NAMALWA (cell line): ENCODE measurements at places on chromosomes 11 and 22.

DNA sequence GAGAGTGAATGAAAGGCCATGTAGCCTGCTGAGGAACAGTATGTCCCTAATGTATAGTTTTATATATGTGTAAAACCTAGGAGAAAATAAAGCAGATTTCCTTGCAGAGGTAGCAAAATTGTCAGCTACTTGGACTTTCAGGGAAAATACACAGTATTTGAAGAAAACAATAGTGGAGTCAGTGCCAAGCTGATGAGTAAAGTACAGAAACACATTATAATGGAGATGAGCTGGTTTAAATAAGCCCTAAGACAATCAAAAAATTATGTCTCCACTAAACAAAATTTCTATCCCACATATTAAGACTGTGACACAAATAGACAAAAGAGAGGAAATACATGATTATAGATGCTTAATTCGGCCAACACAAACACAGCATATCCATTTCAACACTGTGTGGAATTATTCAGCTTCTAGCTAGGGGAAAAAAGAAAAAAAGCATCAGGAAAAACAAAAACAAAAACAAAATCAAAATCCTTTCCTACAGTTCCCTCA, 75.9 kb downstream of the MAML2 start:
- no peak for DNase-seq

DNA sequence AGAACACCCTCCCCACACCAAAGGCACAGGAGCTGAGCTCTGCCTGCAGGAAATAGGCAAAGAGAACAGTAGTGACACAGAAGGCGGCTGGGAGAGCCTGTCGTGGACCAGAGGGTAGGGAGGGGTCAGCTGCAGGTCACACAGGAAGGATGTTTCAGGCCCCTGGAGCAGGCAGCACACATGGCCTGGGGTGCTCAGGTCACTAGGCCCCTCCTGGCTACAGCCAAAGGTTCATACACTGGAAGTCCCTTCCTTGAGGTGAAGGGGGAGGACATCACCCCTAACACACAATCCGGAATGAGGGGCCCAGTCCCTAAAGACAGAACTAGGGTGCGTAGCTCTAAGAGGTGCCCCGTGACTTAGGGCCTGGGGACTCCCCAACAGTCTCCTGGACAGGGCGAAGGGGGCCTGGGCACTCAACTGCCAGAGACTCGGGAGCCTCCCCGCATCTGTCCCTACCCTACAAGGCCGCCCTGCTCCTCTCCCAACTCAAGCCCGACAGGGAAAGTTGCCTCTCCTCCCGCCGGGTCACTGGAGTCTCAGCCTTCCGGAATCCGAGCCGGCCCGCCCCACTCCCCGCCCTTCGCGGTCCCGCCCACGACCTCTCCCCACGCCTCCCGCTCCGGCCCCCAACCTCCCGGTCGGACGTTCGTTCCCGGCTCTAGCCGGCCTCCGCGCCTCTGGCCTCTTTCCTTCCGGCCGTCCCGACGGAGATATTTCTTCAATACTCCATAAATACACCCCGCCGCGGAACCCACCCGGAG, at the start of gene CYB5R2:
CYB5R2 (minus strand) TSS at position 541 of the 764 bp plus-strand sequence. CDS start 675 bp downstream, outside the sequence.
- DNase-seq: no peak

DNA sequence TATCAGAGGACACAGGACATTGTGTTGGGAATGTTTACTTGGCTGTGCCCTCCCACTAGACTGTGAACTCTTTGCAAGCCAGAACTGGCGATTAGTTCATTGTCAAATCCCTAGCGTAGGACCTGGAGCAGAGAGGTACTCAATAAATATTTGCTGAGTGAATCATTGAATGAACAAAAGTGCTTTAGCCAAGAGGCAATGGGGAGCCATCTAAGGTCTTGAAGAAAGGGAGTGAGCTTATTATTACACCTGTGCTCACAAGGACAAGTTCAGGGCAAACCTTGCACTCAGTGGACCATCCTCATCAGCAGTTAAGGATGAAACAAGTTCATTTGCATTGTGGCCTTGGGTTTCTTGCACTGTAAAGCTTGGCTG, 1.1 kb upstream of the RASSF10 start:
- DNase-seq: no peak

DNA sequence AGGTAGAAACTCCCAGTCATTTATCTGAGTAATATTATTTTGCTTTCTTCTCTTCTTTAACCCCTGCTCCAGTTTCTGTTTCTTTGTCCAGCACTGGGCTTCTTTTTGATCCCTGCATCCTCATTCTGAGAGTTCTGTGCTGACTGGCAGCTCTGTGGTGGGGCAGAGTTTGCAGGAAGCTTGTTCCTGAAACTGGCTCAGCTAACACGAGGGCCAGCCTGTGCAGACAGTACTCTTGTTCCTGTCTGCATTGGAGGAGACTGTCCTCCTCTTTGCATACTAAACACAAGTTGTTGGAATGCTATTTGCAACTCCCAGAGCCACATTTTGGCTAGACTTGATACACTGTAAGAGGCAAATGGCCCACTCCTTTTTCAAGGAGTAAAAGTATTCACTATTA, 93.1 kb upstream of the HORMAD2 start:
- no peak for DNase-seq

GRCh38 chr11:10572533-10572932, 4.1 kb upstream of the LYVE1 start:
- DNase-seq: no peak

DNA sequence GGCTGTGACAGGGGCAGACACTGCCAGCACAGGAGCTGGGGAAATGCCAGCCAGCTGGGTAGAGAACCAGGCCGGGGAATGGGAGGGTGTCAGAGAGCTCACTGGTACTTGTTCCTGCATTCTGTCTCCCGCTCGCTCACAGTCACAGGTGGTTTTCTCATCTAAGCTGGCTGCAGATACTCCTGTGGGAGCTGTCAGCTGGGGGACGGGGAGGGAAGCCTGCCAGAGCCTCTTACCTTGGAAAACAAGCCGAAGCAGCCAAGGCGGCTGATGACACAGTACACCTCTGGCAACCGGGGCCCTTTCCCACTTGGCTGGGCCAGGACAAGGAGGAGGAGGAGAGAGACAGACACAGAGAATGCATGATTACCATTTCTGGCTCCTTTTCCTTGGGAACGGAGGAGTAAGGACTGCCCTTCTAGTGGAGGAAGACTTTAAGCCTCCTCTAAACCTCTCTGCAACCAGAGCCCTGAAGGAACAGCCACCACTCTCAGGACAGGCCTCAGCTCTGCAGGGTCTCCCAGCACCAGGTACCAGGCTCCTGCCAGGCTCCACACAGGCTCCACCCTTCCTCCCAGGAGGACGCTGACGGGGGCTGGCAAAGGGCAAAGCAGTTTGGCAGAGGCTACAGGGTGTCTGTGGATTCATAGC, 25.1 kb downstream of the RPL27A start:
- no peak for DNase-seq

- DNase-seq: peak; percentile 93
Observed at GRCh38 chr11:47378010-47378835, at the start of gene SPI1. Gene SPI1 (minus strand): TSS chr11:47378547. CDS start chr11:47378353, 194 bp downstream.

DNA sequence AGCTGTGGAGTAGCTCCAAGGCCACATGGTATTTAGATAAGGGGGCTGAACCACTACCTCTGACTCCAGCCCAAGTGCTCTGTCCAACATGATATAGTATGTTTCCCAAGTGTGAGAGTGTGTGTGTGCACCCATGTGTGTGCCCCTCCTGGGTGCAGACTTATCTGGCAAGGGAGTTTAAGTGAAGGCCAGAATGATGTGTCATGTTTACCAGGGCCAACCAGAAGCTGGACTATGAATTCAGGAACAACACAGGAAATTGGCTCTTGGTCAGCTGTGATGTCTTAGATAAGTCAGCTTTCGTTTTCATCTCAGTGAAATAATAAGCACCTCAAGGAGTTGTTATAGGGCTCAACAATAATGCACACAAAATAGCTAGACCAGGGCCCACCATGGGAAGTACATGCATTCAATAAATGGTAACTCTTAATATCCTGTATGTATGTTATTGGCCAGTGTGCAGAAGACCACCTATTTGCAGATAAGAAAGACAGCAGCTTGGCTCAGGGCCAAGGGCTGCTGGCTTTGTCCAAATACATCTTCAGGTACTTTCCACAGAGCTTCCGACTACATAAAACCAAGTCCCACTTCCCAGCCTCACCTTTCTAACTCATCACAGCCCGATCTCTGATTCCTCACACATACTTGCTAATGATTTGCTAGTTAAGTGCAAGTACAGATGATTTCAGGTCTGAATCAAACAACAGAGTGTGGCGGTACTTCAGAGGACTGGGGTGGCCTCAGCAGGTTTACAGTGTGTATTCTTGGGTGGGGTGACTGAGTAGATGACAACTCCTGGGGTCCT, 120.9 kb downstream of the ME3 start:
- no peak for DNase-seq

DNA sequence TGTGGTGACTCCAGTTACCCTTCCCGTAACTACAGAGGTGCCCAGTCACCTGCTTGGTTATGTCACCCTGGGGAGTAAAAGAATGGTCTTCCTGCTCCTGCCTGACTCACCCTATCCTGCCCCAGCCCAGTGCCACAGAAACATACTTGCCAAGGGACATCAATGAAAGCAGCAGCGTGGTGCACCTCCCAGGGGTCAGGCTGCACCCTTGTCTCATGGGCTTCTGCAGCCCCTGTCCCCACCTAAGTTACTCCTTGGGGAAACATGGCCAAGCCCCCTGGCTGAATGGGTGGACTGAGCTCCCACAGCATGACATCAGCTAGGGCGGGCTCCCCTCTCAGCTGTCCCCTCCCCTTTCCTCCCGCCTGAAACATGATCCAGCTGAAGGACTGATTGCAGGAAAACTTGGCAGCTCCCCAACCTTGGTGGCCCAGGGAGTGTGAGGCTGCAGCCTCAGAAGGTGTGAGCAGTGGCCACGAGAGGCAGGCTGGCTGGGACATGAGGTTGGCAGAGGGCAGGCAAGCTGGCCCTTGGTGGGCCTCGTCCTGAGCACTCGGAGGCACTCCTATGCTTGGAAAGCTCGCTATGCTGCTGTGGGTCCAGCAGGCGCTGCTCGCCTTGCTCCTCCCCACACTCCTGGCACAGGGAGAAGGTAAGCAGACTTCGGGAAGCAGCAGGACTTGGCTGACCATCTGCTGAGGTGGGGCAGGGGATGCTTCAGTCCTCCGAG, at the start of gene HTR3A:
HTR3A (plus strand) TSS at position 368 of the 730 bp plus-strand sequence; CDS start at position 586, 218 bp downstream.
- DNase-seq: no peak
